ENCODE measurements at places on chromosomes 4 and X. TPM values are rescaled to one million over a fixed set of nuclear protein-coding genes. Genes with fewer than 3 reads are reported as not detected.

The NSD2 gene
- 36.8 TPM for polyA plus RNA-seq

The DGAT2L6 gene
- not detected for polyA plus RNA-seq

GRCh38 chr4:1706358-1706757 lies 5.8 kb downstream of the SLBP start:
- no peak for DNase-seq

The TMPRSS11D gene
- 0.20 TPM for polyA plus RNA-seq

- DNase-seq = no peak
Measured at GRCh38 chr4:8470451-8471024, 30.0 kb downstream of the TRMT44 start.

DNA sequence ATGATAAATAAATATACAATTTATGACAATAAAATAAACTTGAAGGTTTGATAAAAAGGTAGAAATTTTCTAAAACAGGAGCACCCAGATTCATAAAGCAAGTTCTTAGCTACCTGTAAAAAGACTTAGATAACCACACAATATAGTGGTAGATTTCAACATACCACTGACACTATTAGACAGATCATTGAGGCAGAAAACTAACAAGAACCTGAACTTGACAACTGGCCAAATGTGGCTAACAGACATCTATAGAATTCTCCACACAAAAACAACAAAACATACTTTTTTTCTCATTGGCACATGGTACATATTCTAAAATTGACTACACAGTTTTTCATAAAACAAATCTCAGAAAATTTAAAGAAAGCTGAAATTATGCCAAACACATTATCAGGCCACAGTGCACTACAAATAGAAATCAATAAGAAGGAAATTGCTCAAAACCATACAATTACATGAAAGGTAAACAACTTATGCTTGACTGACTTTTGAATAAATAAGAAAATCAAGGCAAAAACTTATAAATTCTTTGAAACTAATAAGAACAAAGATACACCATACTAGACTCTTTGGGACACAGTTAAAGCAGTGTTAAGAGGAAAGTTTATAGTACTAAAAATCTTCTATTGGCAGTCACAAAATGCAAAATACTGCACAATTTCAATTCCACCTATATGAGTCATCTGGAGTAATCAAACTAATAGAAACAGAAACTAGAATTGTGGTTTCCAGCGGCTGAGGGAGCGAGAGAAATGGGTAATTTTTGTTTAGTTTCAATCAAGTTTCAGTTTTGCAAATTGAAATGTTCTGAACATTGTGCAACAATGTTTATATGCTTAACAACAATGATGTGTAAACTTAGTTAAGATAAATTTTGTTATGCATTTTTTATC lies 925.6 kb downstream of the SH3BGRL start:
- no peak for DNase-seq
